T-helper 17 cell (primary cell): ENCODE measurements at places on chromosomes 2 and 18.

DNA sequence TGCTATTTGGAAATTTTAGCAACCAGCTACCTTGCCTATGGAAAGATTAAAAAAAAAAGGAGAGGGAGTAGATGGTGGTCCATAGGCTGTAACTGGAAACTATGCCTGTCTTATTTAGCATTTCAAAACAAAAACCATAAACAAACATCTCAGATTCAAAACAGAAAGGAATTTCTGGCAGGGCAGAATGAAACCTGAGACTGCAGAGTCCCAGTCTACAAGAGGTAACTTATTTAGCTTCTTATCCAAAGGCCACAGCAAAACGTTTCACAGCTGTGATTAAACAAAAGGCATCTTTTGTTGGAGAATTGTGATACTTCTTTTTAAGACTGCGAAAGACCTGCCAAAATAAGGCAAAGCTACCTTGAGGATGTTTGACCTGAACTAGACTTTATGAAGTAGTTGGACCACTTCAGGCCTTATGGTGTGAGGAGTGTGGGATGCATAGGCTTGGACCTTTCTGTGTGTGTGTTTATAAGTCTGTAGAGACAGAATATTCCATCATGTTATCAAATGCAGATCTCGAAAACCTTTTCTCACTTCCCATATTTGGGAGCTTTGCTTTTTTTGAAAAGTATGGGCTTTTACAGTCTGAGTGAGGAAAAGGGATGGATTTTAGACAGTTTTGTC is 11.0 kb downstream of the CRIM1 start:
- no peak for DNase-seq

- no peak for DNase-seq
Observed at GRCh38 chr2:24075259-24075658, 867 bp downstream of the SF3B6 start.

DNA sequence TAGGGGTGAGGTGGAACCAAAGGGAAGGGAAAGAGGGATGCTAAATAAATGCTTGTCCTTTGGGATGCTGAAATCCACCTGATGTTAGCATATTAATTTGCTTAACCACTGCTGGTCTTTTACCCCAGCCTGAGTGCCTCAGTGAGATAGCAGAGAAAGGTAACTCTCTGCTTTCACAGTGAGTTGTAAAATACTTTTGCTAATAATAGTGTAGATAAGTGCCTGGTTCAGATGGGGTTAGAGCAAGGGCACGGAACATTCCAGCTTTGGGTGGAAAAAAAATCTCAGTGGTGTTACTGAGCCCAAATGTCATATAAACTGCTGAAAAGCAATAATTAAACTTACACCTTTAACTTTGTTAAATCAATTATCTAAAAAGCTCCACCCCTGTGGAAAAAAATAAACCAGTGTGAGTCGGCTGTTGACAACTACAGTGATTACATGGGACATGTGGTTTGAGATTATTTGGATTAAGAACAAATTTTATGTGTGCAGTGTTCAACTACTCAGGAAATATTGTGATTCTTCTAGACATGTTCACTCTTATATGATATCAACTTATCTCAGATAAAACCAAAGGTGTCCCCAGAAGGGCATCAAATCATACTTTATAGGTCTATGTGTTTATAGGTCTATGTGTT is 21.1 kb upstream of the RND3 start:
- no peak for DNase-seq

DNA sequence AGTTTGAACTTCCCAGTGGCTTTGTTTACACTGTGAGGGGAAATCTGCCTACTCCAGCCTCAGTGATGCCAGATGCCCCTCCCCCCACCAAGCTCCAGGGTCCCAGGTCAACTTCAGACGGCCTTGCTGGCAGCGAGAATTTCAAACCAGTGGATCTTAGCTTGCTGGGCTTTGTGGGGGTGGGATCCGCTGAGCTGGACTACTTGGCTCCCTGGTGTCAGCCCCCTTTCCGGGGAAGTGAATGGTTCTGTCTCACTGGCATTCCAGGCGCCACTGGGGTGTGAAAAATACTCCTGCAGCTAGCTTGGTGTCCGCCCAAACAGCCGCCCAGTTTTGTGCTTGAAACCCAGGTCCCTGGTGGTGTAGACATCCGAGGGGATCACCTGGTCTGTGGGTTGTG is 70.0 kb upstream of the NEUROD1 start:
- DNase-seq: no peak

DNA sequence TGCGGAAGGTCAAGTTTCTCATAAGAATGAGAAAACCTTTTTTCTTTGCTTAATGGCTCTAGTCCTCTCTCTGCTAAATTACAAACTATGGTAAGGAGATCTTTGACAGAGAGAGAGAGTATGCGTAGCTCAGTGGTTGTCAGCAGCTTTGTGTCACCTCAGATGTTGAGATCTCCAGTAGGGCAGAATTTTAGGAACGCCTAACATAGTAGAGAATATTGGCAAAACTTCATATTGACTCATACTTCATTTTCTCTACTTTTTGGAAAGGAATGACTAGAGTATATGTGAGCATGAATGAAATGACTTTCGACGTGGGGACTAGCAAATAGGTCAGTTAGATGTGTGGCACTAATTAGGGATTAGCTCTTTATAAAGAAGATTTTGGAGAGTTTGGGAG is 64.0 kb downstream of the WDR7 start:
- no peak for DNase-seq

GRCh38 chr18:61402726-61403125 is 69.5 kb downstream of the CDH20 start:
- no peak for DNase-seq

- no peak for DNase-seq
Observed at GRCh38 chr2:11576398-11576797, 42.6 kb downstream of the GREB1 start.
